Stimulated activated CD4-positive, alpha-beta T cell treated with anti-CD3 and anti-CD28 coated beads, Interleukin-1b, Interleukin-23, amount 100 ng/mL, for 24 hours (primary cell): ENCODE measurements at places on chromosomes 2 and 18.

DNA sequence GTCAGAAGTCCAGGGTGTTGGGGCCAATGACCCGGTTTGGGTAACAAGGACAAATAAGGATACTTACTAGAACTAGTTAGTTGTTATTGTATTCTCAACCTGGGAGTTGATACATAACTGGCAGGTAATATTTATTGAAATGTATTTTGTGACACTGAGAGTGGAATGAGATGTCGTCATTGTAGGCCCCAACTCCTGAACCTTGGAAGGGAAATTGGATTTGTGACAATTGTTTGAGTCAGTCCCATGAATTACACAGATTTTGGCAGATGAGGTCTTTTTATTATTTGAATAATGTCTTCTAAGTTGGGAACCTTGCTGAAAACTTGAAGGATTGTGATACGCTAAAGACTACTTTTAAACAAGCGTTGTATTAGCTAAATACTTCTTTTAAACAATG is 5.1 kb downstream of the TIMM21 start:
- DNase-seq = no peak

DNA sequence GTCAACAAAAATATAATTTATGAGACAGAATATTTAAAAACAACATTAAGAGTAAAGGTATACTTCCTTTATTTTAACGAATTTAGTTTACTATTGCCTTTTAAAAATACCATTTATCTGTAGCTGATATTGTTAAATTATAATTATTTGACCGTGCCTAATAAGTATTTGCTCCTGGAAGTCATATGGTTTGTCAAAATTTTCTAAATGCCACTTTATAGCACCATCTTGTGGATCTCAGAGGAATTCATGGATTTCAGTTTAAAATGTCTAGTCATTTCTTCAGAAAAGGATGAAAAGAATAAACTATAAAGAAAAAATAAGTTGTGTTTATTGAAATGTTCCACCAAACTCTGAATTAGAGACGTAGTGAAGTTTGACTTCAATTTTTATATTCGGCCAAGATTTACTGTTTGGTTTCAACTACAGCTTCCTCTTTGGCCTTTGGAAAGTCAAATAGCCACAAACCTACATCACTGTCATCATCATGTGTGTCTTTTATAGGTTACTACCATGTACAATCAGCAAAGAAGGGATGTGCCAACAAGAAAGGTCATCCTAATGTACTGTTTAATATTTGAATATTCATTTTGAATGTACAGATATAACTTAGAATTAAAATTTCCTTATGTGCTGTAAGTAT is 10.3 kb upstream of the FTCDNL1 start:
- no peak for DNase-seq

GRCh38 chr2:13745330-13745729 is 887.2 kb upstream of the LRATD1 start:
- DNase-seq = no peak

- no peak for DNase-seq
Observed at GRCh38 chr2:214310319-214310718, 100.5 kb upstream of the VWC2L start.

DNA sequence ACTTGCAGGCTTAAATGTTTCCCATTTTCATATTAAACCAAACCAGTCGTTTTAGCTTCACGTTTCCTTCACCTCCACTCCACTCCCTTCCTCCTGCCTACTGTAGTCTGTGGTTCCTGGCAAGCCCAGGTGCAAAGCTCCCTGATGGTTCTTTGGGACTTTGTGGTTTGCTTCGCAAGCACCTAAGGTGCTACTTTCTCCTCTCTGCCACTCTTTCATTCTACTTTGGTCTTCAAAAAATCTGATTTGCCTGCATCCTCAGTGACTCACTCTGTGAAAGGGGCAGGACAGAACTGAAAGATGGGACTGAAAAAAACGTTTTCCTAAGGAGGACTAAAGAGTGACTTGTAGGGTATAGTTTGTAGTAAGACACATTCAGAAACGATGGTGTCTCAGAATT is 228.4 kb downstream of the CYRIA start:
- DNase-seq = no peak
